NB4 (cell line): ENCODE measurements at places on chromosomes 5 and 9.

- DNase-seq = peak; percentile 45
Measured at GRCh38 chr5:65721050-65721719, 724 bp downstream of the SGTB start.

GRCh38 chr5:28254846-28255245 lies 1216.5 kb upstream of the CDH9 start:
- no peak for DNase-seq

- no peak for DNase-seq
Measured at GRCh38 chr5:93130624-93131490, 450.2 kb downstream of the NR2F1-AS1 start.

DNA sequence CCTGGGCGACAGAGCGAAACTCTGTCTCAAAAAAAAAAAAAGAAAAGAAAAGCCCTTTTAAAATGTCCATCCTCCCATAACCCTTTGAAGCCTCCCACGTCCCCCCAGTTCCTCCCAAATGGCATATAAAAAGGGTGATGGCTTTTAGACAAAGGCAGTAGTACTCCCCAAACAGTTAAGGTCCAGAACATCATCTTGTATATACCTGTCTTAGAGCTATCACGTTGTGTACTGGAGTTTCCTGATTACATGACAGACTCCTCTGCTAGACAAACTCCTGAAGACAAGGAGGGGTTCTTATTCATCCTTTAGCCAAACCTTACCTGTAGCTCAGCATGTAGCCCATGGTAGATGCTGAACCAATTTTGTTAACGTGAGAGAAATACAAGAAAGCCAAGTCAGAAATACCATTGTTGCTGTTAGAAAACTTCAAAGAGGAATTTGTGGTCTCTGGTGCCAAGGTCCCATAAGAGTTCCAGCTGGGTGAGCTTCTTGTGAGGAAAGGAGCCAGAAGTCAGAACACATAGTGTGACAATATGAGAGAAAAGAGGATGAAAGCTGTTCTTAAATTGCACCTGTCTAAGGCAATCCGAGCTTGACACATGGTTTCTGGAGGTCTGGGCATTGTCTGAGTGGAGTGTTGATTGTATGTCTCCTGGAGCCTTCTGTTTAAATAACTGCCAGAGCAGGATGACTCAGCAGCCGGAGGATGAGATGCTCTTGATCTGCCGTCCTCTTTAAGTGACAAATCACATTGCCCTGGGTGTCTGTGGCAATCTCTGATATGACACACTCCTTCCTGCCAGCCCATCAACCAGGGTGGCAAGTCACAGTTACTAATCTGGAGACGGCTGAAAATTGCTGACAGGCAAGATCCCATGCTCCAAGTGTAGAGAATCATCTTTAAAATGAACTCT lies 69.1 kb downstream of the ARRDC3 start:
- peak; percentile 97 for DNase-seq

DNA sequence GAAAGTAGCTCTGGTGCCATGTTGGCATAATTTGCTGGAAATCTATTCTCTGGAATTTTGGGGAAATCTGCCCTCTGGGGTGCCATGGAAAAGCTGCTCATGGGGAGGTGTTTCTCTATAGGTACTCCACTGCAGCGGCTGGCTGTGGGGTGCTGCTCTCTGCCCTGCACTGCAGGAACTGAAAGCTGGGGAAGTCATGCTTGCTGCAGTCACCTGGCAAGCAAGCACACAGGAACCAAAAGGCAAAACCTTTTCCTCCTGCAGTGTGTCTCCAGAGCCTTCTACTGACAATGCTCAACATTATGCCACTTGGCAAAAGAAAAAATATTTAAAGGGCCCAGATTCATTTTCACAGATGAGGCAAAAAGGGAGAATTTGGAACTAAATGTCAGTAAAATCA lies 25.8 kb upstream of the CARNMT1 start:
- DNase-seq = no peak

GRCh38 chr5:168693883-168694282 lies 114.7 kb upstream of the PANK3 start:
- DNase-seq = no peak

GRCh38 chr5:79832911-79833310 lies 143.3 kb downstream of the CMYA5 start:
- DNase-seq = no peak
